ENCODE measurements at places on chromosomes 16 and 17.

GRCh38 chr17:33277436-33278100 lies 15.5 kb downstream of the ASIC2 start:
- DNase-seq = no peak

- no peak for DNase-seq
These were observed 14.9 kb downstream of the CCDC182 start for GRCh38 chr17:57730026-57730701.

DNA sequence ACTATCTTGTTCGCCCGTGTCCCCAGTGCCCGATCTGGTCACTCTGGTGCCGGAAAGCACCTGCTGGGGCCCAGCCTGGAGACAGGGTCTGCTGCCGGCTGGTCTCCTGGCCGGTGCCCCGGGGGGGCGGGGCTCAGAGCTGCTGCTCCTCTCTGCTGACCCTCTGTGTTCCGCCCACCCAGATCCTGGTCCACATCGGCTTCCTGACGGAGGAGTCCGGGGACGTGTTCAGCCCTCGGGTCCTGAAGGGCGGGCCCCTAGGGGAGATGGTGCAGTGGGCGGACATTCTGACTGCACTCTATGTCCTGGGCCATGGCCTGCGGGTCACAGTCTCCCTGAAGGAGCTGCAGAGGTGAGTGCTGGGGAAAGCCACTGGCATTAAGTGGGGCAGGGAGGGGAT lies 37.6 kb downstream of the MGAT5B start:
- DNase-seq = no peak

- no peak for DNase-seq
These were observed 4.0 kb downstream of the SLC25A10 start for GRCh38 chr17:81715872-81716673.

DNA sequence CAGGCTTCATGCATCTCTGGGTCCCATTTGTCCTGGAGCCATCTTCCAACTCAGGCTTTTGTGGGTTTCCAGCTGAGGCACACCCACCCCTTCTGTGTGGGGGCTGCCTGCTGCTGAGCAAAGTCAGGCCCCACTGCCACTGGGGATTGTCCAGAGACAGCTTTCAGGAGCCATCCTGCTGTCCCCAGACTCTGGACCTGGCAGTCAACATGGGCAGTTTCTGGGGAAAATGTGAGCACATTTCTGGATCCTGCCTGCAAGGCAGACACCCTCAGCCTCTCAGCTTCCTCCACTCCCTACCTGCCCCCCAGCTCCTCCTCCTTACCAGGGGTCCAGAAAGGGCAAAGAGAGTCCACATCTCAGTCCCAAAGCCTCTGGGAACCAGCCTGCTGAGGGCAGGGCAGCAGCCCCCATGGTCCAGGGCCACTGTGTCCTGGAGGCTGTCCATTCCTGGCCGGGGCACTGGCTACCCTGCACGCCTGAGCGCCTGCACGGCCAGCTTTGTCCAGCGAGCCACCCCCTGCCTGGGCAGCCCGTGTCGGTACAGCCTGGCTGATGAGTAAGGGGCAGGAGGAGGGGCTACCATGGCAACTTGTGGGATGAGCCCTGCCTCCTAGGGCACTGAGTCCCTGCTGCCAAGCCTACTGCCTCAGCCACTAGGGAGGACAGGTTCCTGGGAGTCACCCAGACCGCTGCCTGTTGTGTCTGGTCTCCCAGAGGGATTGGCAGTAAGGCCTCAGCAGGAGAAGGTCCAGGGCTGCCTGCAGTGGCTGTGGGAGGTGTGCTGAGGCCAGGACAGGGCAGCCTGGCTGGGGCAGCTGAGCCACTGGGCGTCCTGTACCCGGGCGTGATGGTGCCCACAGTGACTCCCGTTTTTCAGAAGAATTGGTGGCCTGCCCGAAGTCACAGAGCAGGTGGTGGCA lies at the start of gene SLC47A2:
Gene SLC47A2 (minus strand): TSS at position 477 of the 923 bp plus-strand sequence. CDS start 29 bp downstream, at position 448.
- DNase-seq = no peak

GRCh38 chr16:57366544-57367040 lies 5.7 kb upstream of the CX3CL1 start:
- DNase-seq = no peak

GRCh38 chr17:3828151-3828851 lies 17.7 kb downstream of the NCBP3 start:
- no peak for DNase-seq

DNA sequence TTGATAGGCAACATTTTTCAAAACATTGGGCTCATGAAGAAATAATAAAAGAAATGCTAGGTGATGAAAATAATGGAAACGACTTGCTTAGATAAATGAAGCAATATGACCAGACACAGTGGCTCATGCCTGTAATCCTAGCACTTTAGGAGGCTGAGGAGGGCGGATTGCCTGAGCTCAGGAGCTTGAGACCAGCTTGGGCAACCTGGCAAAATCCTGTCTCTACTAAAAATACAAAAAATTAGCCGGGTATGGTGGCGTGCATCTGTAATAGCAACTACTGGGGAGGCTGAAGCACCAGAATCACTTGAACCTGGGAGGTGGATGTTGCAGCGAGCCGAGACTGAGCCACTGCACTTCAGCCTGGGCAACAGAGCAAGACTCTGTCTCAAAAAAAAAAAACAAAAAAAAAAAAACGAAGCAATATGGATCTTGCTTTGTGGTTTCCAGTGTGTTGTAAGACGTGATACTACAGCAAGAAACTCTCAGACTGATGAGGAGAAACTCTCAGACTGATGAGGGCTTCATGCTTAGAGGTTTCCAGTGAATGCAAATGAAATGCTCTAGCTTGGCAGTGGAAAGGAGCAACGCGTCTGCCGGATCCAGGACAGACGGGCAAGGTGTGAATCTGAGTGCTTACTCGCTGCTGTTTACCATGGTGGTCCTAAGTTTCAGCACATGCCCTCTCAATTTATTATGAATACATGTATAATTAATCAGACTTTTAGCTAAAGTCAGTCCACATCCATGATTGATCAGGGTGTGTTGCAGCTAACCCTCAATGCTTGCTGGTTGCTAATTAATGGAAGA lies 11.5 kb upstream of the IGF2BP1 start:
- DNase-seq = no peak

- no peak for DNase-seq
These were observed 92.5 kb downstream of the ASIC2 start for GRCh38 chr17:33200587-33200986.

- no peak for DNase-seq
These were observed at the start of gene KRT14 for GRCh38 chr17:41586863-41587495. KRT14 (minus strand) TSS chr17:41586895; CDS start chr17:41586834, 61 bp downstream.

DNA sequence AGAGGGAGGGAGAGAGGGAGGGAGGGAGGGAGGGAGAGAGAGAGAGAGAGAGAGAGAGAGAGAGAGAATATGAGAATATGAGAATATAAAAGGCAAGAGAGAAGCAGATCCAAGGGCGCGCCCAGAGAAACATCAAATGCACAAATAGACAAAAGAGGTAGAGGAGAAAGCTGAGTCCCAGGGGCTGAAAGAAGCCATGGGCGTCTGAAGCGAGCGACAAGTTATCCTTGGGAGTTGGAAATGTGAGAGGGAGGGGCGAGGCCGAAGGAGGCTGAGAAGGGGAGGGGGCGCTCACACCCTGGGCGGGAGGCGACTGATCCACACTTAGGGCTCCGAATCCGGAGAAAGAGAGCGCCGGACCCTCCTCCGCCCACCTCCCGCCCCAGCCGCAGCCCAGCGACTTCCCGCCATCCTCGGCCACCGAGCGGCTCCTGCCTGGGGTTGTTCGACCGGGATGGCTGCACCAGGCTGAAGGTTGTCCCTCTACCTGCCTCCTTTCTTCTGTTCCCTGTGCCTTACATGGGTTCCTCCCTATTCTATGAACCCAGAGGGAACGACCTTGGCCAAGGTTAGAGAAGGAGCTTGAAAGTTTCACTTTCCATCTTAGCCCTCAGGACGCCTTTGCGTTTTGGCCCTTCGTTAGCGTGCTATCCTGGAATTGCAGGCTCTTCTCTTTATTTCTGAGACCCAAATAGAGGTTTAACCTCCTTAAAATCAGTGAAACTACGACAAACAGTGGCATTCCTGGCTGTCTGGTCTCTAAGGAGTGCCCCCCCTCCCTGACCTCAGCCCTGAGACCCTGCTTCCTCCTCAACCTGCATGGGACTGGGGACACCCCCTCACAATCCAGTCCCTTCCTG lies 21.2 kb upstream of the HOXB9 start:
- no peak for DNase-seq

DNA sequence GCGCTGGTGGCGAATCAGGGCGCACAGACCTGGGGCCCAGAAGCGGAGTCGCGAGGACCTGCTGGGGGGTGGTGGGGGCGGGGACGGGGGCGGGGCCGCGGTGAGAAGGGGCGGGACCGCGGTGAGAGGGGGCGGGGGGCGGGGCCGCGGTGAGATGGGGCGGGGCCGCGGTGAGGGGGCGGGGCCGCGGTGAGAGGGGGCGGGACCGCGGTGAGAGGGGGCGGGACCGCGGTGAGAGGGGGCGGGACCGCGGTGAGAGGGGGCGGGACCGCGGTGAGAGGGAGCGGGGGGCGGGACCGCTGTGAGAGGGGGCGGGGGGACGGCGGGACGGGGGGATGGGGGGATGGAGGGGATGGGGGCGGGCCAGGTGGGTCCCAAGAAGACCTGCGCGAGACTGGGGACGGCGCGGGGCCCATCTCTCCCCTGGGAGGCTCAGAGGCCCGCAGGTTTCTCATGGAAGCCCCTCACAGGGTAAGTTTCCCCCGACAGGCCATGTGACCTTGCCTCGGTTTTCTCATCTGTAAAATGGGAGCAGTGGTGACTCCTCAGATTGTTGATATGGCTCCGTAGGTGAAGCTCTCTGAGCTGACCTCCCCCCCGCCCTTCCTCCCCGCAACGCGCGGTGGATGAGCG lies 28.6 kb upstream of the DBNDD1 start:
- DNase-seq = peak; percentile 11

DNA sequence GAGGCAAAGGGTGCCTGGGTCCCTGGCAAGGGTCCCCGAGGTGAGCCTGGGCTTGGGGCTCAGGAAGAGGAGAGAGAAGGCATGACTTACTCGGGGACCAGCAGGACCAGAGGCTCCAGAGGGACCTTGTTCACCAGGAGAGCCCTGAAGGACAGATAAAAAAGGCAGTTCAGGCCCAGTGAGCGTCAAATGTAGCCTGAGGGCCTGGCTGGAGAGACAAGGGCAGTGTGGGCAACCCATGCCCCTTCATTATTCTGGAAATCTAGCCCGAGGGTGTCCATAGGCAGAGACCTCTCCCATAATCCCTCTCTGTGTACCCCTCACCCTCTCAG lies 14.1 kb downstream of the COL1A1 start:
- DNase-seq = no peak

DNA sequence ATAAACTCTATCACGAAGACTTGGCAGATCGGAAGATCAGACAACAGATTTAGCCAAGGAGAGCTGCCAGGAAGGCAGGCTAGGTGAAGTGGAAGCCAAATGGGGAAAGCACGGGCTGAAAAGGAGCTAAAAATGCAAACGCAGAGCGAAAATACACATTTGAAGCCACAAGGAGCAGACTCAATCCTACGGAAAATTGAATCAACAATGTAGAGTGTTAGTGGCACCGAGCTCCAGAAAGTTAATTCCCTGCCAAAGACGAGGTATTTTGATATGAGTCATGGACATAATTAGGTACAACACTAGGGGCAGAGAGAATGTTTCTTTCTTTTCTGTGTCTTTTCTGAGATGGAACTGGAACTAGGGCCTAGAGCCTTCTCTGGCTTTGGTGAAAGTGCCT lies 20.7 kb downstream of the GSG1L start:
- no peak for DNase-seq

- no peak for DNase-seq
These were observed 11.2 kb upstream of the TRIM25 start for GRCh38 chr17:56925088-56925487.

DNA sequence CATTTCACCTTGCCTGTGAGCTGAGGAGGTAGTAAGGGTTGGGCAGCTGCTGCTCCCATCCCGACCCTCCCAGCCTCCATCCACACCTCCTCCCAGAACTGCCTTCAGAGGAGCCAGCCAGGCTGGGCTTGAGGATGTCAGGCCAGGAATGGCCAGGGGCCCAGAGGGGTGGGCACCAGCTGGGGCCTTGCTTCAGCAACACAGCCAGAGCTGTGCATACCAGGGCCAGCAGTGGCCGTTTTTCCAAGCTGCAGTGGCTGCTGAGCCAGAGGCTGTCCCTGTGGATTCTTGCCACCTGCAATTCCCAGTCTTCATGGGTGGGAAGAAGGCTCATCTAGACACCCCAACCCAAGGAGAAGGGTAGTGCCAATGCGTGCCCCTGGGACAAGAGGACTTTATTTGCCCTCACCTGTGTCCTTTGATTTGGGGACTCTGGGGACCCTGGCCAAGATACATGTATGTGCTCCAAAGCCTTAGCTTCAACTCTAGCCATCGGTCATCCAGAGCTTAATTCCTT lies 153.4 kb upstream of the SDK2 start:
- DNase-seq = no peak

DNA sequence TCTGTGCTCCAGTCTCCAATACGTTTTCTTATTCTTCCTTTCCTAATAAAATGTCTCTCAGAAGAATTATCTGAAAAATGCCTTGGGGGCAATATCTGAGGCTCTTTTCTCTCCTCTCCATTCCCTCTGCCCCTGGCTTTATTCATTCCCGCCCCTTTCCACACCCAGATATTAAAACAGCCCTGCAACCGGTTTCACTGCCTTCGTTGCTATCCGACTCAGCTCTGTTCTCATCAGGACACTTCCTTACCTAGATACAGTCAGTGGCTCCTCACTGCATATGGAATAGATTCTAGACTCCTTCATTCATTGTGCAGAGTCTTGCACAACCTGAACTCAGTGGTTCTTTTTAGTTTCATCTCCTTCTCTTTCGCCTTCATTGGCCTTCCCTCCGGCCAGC lies 52.0 kb upstream of the TEKT3 start:
- no peak for DNase-seq

- peak; percentile 22 for DNase-seq
These were observed 16.2 kb downstream of the CHST4 start for GRCh38 chr16:71542377-71542776.

GRCh38 chr17:50641357-50641756 lies 6.7 kb downstream of the ABCC3 start:
- DNase-seq = no peak

Measured in T-helper 1 cell (primary cell).